ENCODE measurements at places on chromosomes 13 and 19.
A peak's percentile ranks its signal among the peaks of the same experiment; 100 is the strongest.

GRCh38 chr13:41006306-41006705, 12.8 kb downstream of the ELF1 start:
- DNase-seq: no peak

DNA sequence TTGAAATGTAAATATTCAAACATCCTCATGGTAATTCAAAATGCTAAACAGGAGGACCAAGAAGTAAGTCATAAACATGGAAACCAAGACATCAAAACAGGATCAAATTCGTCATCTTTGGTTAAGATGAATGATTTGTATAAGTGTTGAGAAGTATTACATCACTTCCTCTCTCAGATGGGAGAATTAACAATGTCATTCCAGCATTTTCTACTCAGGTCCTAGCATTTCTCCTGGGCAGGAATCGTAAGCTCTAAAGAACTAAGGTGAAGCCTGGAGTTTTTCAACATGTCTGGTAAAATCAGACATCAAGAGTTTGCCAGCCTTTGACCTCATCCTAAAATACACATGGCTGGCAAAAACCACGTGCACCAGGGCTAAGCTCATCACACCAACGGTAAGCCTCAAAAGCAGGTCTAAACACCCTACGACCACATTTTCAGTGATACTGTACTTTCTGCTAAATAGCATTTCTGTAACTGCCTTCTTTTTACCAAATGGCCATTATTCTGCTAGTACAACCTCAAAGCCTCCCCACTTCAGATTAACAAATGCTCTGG, 24.8 kb downstream of the RANBP3 start:
- no peak for DNase-seq

DNA sequence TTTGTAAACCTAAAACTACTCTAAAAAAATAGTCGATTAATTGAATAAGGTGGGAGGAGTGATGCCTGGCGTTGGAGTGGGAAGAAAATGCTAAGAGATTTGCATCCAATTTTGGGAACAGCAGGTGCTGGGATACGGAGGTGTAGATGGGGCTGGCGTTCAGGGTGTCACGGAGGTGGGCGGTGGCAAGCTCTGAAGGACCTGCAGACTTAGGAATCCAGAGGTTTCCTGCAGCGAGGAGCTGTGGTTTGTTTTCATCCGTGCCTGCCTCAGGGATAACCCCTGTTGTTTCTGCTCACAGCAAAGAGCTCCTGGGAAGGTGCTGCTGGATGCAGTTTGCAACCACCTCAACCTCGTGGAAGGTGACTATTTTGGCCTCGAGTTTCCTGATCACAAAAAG, 166.4 kb upstream of the RNF113B start:
- no peak for DNase-seq

DNA sequence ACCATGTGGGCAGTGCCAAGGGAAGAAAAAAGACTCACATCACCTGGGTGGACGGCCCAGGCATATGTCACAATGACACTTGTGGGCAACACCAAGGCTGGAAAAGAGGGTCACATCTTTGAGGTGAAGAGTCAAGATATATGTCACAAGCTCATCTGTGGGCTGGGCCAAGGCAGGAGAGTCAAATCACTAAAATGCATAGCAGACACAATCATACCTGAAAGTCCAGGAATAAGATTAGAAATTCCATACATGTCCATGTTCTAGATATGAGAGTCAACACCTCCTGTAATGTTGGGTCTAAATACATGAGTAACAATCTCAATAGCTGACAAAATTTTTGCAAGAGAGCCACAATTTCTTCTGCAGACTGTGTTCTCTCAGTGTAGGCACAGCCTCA, 145.0 kb downstream of the ZNF675 start:
- DNase-seq: no peak

- no peak for DNase-seq
These were observed 897 bp downstream of the ETHE1 start for GRCh38 chr19:43525836-43526771.

- peak; percentile 41 for DNase-seq
These were observed 729 bp upstream of the ARID3A start for GRCh38 chr19:925087-925525.

Measured in activated CD4-positive, CD25-positive, alpha-beta regulatory T cell treated with anti-CD3 and anti-CD28 coated beads, Interleukin-2, amount 50 U/mL, for 16 hours (primary cell).